ENCODE measurements at places on chromosomes 6 and 20.

GRCh38 chr6:2147766-2148448, 97.5 kb downstream of the GMDS start:
- DNase-seq, result no peak

GRCh38 chr20:9496155-9496554, 18.2 kb upstream of the LAMP5 start:
- DNase-seq, result no peak

GRCh38 chr20:6705106-6705766, 62.2 kb upstream of the BMP2 start:
- DNase-seq, result no peak

DNA sequence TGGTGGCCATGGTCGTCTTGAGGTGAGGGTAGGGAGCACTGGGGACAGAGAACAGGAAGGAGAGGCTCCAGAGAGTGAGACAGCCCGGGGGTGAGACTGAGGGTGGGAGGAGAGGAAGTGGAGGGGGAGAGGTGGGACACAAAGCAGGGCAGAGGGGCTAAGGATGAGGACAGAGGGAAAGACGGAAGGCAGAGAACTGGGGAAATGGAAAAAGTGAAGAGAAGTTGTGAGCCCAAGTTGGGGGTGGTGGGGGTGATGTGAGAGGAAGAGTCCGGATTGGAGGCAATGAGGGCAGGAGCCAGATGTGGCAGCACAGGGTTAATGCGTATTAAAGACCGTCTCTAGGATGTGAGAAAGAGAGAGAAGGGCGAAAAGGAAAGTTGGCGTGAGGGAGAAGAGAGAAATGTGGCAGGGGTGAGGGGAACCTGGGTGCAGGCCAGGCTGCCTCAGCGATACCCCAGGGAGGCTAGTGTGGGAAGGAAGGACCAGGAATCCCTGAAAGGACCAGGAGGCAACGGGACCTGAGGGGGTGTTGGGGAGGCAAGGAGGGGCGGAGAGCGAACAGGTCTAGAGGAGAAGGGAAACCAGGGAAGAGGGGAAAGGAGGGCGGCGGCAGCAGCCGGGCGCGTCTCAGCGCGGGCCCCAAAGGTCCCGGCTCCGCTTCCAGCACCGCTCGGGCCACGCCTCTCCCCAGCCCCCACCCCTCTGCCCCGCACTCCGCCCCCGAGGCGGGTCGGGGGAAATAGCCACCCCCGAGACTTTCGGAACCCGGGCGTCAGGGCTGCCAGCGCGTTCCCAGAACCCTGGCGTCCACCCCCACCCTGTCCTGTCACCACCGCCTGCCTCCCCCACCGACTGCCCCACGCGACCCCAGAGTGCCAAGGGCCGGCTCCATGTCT, at the start of gene PPP1R18:
Gene PPP1R18 (minus strand): TSS at position 637 of the 899 bp plus-strand sequence. CDS start 627 bp downstream, at position 10.
- peak; percentile 85 for DNase-seq

GRCh38 chr6:159161839-159162238, 7.4 kb upstream of the FNDC1 start:
- DNase-seq, result no peak
